EL (cell line): ENCODE measurements at places on chromosomes 6 and 20.
A peak's percentile ranks its signal among the peaks of the same experiment; 100 is the strongest.

- peak; percentile 43 for DNase-seq
These were observed 52.0 kb upstream of the TRIM26 start for GRCh38 chr6:30265181-30265580.

DNA sequence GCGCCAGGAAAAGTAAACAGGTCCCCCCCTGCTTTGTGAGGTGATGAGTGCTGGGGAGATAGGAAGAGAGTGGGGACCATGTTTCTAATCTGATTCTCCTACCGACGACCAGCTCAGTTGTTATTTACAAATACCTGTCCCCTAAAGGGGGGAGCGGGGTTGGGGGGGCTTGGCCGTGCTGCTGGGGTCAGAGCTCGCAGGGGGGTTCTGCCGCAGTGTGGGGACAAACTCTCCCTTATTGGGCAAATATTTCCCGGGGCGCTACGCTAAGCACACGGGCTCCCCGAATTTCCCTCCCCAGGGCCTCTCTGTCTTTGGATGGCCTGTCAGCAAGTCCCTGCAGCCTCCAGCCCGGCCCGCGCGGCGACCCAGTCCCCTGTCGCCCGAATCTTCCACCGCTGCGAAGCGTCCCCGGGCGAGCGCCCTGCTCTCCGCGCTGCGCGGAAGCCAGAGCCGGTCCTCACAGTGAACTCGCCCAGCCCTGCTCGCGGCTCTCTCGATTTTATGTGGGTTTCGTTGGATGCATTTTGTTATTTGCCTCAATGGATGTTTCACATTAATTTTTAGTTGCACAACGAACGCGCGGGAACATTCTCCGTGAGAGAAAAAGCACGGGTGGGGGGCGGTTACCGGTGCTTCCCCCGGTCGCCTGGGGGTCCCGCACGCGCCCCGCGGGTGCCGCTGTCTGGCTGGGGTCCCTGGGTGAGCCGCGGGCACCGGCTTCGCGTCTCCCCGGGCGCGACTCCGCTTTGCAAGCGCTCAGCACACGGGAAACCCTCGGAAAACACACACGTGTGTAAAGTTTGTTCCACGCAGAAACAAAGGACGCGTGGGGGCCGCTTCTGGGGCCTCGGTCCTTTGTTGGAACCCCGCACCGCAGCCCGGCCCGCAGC is 1.5 kb upstream of the STX16 start:
- peak; percentile 14 for DNase-seq

- DNase-seq: no peak
These were observed 101.9 kb downstream of the FIG4 start for GRCh38 chr6:109793021-109793420.

- DNase-seq: no peak
These were observed 17.3 kb upstream of the POU5F1 start for GRCh38 chr6:31187780-31188194.
